ENCODE measurements at places on chromosomes 4 and X.

- no peak for DNase-seq
Measured at GRCh38 chrX:132411310-132411977, 77.4 kb downstream of the MBNL3 start.

DNA sequence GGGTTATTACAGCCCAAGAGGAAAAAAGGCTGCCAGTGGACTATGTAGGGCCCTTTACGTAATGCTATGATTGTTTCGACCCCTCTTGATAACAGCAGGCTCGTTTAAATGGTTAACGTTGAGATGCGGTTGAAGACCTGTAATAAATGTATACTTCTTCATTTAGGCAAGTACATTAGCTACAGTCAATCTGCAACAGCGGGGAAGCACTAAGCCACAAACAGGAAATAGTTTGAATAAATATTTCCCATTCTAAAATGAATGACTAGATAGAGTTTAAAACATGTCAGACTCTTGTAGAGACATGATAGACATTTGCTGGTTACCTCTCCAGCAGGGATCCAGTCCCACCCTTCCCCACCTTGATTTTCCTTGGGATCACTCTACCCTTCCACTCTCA is 38.1 kb upstream of the STIM2 start:
- no peak for DNase-seq

DNA sequence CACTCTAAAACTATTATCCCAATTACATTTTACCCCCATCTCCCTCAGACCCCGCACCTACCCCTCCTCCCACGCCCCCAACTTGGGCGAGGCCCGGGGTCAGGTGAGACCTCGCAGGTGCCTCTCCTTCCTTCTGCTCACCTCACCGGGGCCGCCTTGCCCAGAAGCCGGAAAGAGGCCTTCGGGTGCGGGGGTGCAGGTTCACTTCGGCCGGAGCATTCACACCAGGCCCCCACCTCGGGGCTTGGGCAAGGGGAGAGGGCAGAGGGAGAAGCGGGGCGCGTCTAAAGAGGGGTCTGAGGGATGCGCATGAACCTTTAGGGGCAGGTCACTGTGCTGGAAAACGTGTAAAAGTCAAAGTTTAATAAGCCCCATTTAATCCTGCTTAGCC is 427 bp downstream of the ZNF182 start:
- DNase-seq, result no peak

- no peak for DNase-seq
Measured at GRCh38 chr4:77201343-77201742, 44.3 kb downstream of the CCNG2 start.

DNA sequence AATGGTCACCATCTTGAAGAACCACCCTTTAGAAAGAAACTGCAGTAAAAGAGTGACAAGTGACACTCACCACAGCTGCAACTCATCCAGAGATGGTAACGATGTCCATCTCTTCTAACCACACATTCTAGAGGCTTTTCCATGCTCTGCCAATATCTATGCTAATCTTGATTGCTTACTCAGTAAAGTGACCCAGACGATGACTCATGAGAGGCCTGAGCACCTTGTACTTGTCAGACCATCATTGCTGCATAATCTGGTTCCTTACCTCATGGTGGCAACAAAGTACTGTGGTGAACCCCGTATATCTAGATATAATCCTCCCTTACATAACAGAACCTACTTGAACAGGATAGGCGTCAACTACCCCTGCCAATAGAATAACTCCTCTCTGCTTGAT is 75.6 kb downstream of the CCNG2 start:
- no peak for DNase-seq

- no peak for DNase-seq
Measured at GRCh38 chrX:108000751-108001150, 18.6 kb upstream of the TEX13B start.

GRCh38 chrX:19683817-19684216 is 168.5 kb upstream of the MAP3K15 start:
- no peak for DNase-seq

DNA sequence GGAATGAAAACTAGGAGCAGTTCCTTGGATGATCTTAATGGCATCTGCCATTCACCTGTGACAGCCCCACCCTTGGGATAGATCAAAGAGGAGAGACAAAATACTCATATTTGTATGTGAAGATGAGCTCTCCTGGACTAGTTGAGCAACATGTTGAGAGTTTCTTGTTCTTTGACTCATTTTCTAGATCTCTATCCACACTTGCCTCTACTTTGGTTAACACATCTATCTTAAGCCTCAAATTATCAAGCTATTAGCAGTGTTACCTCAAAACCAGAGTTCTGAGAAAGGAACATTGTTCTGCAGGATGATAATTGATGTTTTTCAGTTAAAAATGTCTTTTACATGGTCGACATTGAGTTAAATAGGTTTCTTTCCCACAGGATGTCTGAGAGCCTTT is 94.2 kb upstream of the TEX13D start:
- no peak for DNase-seq

DNA sequence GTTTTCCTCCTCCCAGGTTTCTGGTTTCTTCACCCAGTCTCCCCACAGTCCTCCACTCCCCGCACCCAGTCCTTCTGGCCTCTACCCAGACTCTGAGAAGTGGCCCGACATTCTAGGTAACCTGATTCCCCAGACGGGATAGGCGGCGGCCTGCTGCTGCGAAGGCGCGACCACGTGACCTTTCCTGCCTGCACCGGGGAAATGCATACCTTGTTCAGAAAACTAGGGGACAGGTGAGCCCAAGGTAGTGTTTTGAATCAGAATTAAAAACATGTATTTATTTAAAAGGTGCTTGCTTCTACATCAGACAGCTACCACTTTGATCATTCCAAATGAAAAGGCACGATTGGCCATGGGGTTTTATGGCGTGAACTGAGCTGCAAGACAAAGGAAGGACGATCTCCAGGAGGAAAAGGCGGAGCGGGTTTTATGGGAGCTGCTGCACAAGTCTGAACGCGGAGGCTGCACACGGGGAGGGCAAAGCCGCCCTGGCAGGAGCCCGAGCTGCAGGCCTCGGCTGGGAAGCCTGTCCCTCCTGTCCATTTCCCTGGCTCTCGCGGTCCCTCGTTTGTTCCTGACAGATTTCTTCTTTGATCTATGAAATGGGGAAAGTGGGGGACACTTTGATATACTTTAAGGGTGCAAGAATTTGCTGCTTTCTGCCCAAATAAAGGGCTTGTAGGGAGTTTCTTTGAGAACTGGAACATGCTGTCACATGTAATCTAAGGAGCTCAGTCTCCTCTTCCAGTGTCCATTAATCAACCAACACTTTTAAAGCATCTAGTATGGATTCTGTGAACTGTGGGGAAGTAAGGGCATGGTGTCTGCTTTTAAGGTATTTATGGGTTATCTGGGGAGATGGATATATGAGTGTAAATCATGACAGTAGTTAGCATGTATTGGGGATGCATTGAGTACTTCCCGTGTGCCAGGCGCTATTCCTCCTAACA is 150.9 kb downstream of the SPRY1 start:
- no peak for DNase-seq

- DNase-seq, result no peak
Measured at GRCh38 chr4:125338814-125339213, 24.1 kb downstream of the FAT4 start.

- no peak for DNase-seq
Measured at GRCh38 chr4:186400676-186401075, 134.7 kb downstream of the F11 start.

DNA sequence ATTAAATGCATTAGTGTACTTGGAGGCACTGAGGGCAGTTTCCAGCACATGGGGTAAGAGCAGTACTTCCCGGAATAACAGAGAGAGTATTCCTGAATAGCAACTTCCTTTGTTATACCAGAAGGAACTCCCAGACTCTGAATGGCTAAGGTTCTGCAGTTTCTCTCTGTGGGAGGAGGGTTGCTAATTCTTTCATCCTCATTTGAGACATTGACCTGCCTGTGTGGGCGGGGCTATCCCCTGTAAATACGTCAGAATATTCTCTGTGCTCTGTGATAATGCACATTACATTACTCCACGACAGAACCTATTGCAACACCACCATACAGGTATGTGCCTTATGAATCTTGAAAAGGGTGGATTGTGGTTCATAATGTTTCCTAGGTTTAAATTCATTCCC is 52.7 kb downstream of the SPINK2 start:
- DNase-seq, result no peak

DNA sequence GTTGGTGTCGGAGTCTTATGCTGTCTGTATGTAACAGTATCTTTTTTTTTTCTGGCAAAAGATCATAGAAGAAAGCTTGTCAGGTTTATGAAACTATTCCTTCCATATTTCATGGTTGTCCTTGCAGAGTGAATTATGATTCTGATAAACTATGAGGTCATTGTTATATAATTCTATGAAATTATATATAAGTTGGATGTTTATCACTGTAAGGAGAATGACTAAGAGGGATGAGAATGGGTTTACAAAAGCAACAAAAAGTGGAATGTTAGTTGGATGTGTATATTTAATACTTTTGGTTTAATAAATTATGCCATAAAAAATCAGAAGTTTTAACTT is 43.1 kb downstream of the RAPGEF2 start:
- DNase-seq, result no peak

DNA sequence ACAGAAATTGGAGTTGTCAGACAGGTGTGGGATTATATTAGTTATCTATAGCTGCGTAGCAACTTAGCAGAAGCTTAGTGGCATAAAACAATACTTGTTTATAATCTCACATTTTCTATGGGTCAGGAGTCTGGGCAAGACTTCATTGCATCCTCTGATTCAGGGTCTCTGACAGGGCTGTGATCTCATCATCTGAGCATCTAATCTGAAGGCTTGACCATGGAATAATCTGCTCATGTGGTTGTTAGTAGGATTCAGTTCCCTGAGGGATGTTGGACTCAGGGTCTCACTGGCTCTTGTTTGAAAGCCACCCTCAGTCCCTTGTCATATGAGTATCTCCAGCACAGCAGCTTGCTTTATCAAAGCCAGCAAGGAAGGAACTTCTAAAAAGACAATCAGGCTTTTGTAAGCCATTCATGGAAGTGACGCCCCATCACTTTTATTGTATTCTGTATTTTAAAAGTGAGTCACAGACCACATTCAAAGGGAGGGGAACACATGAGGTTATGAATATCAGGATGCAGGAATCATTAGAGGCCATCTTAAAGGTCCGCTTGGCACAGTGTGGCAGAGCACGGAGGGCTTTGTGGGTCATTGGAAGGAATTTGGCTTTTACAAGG is 37.2 kb upstream of the FAM9B start:
- no peak for DNase-seq

- no peak for DNase-seq
Measured at GRCh38 chr4:77662396-77662795, 56.8 kb downstream of the CXCL13 start.

- DNase-seq, result no peak
Measured at GRCh38 chr4:94489098-94489497, 37.4 kb downstream of the PDLIM5 start.

DNA sequence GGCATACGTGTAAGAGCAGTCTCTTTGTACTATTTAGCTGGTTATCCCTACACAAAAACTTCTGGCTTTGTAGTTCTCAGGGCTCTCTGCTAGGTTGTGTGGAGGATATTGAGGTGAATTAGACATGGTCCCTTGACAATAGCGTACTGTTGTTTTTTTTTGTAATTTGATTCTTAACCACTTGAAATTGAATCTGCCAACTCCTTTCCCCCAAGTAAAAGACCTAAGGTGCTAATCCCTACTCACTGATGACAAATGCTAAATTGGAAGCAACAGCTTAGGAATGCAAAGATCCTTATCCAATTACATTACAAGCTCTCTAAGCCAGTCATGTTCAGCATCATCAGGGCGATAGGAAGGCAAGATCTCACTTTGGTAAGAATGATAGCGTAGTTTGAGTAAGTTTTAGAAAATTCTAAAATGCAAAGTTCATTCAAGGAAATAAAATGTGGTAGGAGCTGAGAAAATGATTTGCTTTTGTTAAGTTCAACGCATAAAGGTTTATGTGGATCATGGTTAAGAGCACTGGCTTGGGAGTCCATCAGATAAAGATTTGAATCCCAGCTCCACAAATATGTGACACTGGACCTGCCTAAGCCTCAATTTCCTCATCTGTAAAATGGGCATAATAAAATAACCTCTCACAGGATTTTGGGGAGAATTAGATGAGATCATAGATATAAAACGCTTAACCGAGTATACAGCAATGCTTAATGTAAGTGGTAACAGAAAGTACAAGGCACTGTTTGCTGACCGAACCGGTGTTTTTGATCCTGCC is 39.3 kb downstream of the DOCK11 start:
- DNase-seq, result no peak

DNA sequence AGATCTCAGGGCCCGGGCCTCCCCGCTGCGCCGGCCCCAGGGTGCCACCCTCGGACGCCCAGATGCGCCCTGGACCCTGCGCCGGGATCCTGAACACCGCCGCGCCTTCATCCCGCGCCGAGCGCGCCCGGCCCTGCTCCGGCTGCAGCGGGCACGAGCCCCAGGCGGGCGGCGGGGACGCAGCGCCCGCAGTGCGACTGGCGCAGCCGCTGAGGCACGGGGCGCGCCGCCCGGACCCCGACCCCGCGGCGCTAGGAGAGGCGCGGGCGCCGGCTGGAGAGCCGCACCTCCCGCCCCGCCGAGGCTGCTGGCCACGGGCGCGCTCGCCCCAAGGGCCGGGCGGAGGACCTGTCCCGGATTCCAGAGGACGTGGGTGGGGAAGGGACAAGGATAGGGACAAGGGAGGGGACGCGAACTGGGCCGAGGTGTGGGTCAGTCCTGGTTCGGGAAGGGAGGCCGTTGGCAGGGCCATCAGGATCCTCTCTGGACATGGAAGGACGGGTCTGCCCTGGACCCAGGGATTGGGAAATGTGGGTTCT is 1.1 kb downstream of the ZFYVE28 start:
- DNase-seq, result no peak

DNA sequence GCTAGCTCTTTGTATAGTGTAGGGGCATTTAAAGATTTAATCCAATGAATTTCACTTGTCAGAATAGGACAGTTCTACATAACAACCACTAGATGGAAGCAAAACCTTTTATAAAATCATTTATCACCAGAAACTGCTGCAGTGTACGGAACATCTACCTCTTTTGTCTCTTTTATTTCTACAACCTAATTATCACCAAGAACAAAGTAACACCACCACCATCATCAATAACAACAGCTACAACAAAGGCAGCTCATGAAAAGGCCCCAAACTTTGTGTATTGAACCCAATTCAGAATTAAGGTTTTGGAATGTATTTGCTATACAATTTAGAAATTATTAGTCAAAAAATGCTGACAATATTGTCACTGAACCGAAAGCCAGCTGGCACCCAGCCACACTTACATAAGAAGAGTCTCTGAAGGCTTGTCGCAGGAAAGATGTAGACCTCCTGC is 260.9 kb upstream of the RPS6KA3 start:
- no peak for DNase-seq

DNA sequence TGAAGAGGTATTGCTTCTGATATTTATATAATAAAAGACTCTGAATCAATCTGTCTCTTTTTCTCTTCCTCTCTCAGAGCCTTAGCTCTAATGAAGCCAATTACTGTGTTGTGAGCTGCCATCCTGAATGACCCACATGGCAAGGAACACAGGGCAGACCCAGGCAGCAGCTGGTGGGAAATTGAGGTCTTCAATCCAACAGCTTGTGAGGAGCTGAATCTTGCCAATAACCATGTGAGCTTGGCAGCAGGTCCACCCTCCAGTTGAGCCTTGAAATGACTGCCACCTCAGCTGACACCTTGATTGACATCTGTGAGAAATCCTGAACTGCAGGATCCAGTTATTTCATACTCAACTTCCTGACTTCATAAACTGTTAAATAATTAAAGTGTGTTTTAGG is 149.4 kb downstream of the NDST4 start:
- no peak for DNase-seq

- DNase-seq, result peak; percentile 20
Measured at GRCh38 chrX:153474718-153475117, 4.3 kb upstream of the HAUS7 start.

- no peak for DNase-seq
Measured at GRCh38 chr4:165548702-165549101, 169.9 kb downstream of the CPE start.

GRCh38 chrX:20435913-20436312 is 169.2 kb upstream of the RPS6KA3 start:
- no peak for DNase-seq

Measured in HL-60 (cell line).